T-cell (primary cell): ENCODE measurements at places on chromosomes 3 and 15.

DNA sequence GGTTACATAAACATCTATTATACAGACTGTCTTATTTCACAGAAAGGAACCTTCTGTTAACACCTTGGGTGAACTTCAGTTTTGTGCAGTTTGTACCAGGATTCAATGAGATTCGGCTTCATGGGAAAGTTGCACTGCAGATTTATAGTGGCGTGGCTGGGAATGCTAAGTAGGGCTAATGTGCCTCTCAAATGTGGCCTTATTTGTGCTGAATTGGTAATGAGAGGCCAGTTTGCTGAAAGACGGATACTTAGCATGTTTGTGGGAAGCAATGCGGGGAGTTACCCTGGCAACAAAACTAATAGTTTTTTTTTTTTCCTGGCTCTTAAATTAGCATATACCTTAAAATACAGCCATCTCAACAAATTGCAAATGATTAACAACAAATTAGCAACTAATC, 28.6 kb upstream of the CEMIP start:
- H3K27ac ChIP-seq: no peak overlapping the region
- no peak overlapping the region for H3K4me3 ChIP-seq
- H3K27me3 ChIP-seq: no peaks in the 10 kb centered on the region
- no peaks in the 10 kb centered on the region for H3K36me3 ChIP-seq

DNA sequence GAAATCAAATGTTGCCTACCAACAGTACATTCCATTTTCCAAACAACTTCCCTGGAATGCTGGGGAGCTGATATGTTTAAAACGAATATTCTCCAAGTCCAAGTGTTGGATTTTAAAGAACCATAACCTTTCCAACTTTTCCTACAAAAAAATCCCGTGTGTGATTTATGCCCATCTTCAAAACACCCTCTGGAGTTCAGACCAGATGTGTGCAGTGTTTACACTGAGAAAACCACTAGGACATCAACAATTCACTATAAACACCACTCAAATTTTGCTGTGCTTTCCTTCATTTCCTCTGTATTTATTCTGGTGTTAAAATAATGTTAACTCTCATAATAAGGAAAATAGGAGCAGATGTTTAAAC, 2.4 kb downstream of the VGLL4 start:
- DNase-seq: no peak
- peak overlapping the region; percentile 76 for H3K27ac ChIP-seq
- H3K27me3 ChIP-seq: no peaks in the 10 kb centered on the region
- H3K4me1 ChIP-seq: peaks cover 33% of the 10 kb centered on the region

- H3K4me1 ChIP-seq: peaks cover 7% of the 10 kb centered on the region
- H3K27ac ChIP-seq: no peak overlapping the region
- H3K27me3 ChIP-seq: no peaks in the 10 kb centered on the region
- no peak for DNase-seq
These were observed 882 bp downstream of the GXYLT2 start for GRCh38 chr3:72888546-72889309.

GRCh38 chr3:129121016-129121791, 400 bp downstream of the RAB43 start:
- peak; percentile 52 for DNase-seq
- H3K4me1 ChIP-seq: peaks cover 63% of the 10 kb centered on the region
- peak overlapping the region; percentile 98 for H3K4me3 ChIP-seq
- no peaks in the 10 kb centered on the region for H3K27me3 ChIP-seq

- H3K36me3 ChIP-seq: no peaks in the 10 kb centered on the region
- no peaks in the 10 kb centered on the region for H3K27me3 ChIP-seq
- H3K4me3 ChIP-seq: no peak overlapping the region
- peak; percentile 31 for DNase-seq
- no peak overlapping the region for H3K27ac ChIP-seq
These were observed 413.7 kb upstream of the TBL1XR1 start for GRCh38 chr3:177610686-177611633.

- no peak overlapping the region for H3K4me3 ChIP-seq
- peaks cover 16% of the 10 kb centered on the region for H3K36me3 ChIP-seq
- H3K4me1 ChIP-seq: no peaks in the 10 kb centered on the region
- no peak for DNase-seq
- no peak overlapping the region for H3K27ac ChIP-seq
These were observed 36.5 kb downstream of the GK5 start for GRCh38 chr3:142188846-142189245.

- no peak overlapping the region for H3K27ac ChIP-seq
- H3K4me1 ChIP-seq: no peaks in the 10 kb centered on the region
- H3K27me3 ChIP-seq: peaks cover 3% of the 10 kb centered on the region
These were observed 217.9 kb downstream of the SNRPN start for GRCh38 chr15:25172691-25173090.

GRCh38 chr3:71180524-71180923, 403.0 kb downstream of the FOXP1 start:
- no peak for DNase-seq
- H3K4me3 ChIP-seq: no peak overlapping the region
- H3K27me3 ChIP-seq: no peaks in the 10 kb centered on the region
- peaks cover 3% of the 10 kb centered on the region for H3K4me1 ChIP-seq
- H3K27ac ChIP-seq: no peak overlapping the region

GRCh38 chr3:29415482-29416223, 134.8 kb downstream of the RBMS3 start:
- DNase-seq: no peak
- no peaks in the 10 kb centered on the region for H3K4me1 ChIP-seq
- H3K4me3 ChIP-seq: no peak overlapping the region
- no peaks in the 10 kb centered on the region for H3K36me3 ChIP-seq
- no peak overlapping the region for H3K27ac ChIP-seq

- no peaks in the 10 kb centered on the region for H3K4me1 ChIP-seq
- no peak overlapping the region for H3K4me3 ChIP-seq
- peaks cover 3% of the 10 kb centered on the region for H3K27me3 ChIP-seq
- no peak overlapping the region for H3K27ac ChIP-seq
These were observed 28.3 kb downstream of the SPESP1 start for GRCh38 chr15:68958597-68958996.

DNA sequence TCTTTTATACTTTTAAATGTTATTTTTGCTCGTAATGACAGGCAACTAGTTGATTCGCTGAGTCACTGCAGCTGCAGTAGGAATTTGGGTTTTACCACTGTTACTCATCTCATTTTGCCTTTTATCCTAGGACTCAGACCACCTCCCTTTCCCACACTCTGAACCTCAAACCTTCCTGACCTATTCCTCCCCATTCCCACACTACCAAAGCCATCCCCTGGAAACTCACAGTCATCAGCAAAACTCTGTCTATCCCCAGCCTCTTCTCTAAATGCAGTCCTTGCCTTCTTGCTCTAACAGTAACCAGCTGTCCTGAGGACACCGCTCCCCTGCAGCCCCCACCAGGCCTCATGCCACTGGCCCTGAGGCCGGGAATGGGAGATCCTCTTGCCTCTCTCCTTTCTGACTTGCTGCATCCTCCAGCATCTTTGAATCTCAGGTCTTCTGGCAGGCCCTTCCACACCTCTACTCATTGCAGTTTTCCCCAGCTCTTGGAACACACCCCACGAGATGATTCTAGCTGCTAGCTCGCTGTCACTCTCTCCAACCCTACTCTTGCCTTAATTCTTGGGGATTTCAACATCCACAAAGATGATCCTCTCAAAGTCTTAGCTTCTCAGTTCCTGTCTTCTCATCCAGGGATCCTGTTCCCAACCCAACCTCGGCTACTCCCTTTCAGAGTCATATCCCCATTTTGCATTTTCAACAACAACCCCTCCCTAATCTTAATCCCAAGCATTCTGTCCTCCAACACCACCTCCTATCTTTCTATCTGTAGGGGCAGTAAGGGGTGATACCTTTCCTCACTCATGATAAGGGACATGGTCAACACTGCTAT, 55.9 kb upstream of the C3orf80 start:
- H3K4me1 ChIP-seq: no peaks in the 10 kb centered on the region
- no peak for DNase-seq
- H3K4me3 ChIP-seq: no peak overlapping the region
- H3K27me3 ChIP-seq: no peaks in the 10 kb centered on the region
- no peaks in the 10 kb centered on the region for H3K36me3 ChIP-seq

GRCh38 chr3:5086708-5087107, 35.4 kb upstream of the ARL8B start:
- H3K4me1 ChIP-seq: no peaks in the 10 kb centered on the region
- H3K27me3 ChIP-seq: no peaks in the 10 kb centered on the region
- no peak overlapping the region for H3K27ac ChIP-seq
- DNase-seq: no peak
- no peak overlapping the region for H3K4me3 ChIP-seq

- no peak overlapping the region for H3K27ac ChIP-seq
- H3K36me3 ChIP-seq: no peaks in the 10 kb centered on the region
- peaks cover 31% of the 10 kb centered on the region for H3K27me3 ChIP-seq
- H3K4me3 ChIP-seq: no peak overlapping the region
These were observed 63.9 kb downstream of the ADCY5 start for GRCh38 chr3:123385001-123385401.

DNA sequence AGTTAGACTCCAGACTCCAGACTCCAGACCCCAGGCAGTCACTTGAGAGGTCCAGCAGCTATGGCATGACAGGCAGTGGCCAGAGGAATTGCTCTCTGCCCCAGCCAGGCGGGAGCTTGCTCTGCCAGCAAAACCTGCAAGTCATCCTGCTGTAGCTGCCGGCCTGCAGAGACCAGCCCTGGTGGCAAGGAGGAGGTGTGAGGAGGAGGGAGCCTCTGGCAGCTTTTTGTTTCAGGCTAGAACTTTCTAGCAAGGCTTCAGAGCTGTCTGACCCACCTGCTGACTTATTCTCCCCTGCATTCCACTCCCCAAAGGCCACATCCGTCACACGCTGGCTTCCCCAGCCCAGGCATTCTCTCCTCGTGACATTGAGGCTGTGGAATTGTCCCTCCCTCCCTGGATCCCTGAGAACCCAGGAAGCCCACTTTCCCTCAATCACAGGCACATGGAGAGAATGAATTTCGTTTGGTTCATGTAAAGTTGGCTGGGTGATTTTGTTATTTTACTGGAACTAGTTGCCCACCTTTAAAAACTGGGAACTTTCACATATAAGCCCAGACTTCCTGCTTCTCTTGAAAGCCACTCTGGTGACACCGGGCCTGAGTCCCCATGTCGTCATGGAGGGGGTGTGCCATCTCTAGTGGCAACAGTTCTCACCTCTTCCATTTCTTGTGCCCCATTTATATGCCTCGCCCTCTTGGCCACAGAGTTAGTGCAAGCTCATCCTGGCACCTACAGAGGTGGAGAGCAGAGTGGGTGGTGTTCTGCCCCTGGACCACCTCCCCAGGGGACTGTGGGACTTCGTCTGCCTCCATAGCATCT, 82.7 kb downstream of the ABHD5 start:
- H3K4me1 ChIP-seq: peaks cover 31% of the 10 kb centered on the region
- H3K4me3 ChIP-seq: no peak overlapping the region
- H3K27me3 ChIP-seq: peaks cover 8% of the 10 kb centered on the region
- DNase-seq: no peak

DNA sequence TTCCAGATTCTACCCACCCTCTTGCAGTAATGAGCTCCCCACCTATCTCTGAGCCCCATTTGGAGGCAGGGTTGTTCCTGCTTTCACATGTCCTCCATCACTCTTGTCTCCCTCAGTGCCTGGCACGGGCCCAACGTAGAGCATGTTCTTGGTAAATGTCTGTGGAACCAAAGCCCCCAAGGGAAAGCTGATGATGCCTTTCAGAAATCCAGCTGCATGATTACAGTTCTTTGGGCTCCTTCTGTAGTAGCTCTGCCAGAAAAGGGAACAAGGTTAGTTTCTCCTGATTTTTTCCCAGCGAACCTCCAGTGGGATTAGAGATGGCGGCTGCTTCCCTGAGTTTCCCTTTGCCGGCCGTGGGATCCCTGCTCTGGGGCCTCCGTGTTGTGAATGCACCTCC, 39.3 kb downstream of the CGNL1 start:
- H3K4me3 ChIP-seq: no peak overlapping the region
- no peaks in the 10 kb centered on the region for H3K27me3 ChIP-seq
- DNase-seq: no peak
- no peak overlapping the region for H3K27ac ChIP-seq
- no peaks in the 10 kb centered on the region for H3K36me3 ChIP-seq

- no peaks in the 10 kb centered on the region for H3K36me3 ChIP-seq
- no peaks in the 10 kb centered on the region for H3K4me1 ChIP-seq
- no peak overlapping the region for H3K4me3 ChIP-seq
- DNase-seq: no peak
- H3K27ac ChIP-seq: no peak overlapping the region
These were observed 30.0 kb downstream of the INSYN1 start for GRCh38 chr15:73723191-73723590.

GRCh38 chr15:101578443-101578894, 73.7 kb downstream of the TM2D3 start:
- no peak for DNase-seq
- no peaks in the 10 kb centered on the region for H3K4me1 ChIP-seq

DNA sequence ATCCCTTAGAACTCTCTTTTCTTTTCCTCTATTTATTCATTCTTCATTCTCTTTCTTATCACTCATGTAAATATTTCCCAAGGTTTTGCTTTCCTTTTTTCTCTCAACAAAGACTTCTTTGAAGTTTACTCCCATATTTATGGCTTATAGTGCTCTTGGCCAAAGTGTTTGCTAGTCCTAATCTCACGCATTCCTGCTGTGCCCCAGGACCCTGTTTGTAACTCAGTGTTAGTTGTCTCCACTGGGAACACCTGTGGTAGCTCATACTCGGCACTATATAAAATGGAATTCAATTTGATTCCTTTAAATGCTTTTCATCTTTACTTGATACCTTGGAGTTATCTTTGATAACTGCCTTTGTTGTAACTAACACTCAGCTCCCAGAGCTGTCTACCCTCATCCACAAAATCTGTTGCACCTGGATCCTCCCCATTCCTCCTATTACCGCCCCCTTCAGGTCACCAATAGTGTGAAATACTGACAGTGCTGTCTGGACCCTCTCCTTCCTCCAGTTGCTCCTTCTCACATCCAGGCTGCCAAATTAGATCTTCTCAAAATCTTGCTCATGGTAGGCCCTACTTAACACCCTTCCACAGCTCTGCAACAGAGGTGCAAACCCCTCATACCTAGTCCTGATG, 76.8 kb downstream of the TIGIT start:
- no peaks in the 10 kb centered on the region for H3K27me3 ChIP-seq
- H3K27ac ChIP-seq: no peak overlapping the region
- DNase-seq: no peak
- H3K36me3 ChIP-seq: peaks cover 4% of the 10 kb centered on the region
- H3K4me3 ChIP-seq: no peak overlapping the region
- no peaks in the 10 kb centered on the region for H3K4me1 ChIP-seq

DNA sequence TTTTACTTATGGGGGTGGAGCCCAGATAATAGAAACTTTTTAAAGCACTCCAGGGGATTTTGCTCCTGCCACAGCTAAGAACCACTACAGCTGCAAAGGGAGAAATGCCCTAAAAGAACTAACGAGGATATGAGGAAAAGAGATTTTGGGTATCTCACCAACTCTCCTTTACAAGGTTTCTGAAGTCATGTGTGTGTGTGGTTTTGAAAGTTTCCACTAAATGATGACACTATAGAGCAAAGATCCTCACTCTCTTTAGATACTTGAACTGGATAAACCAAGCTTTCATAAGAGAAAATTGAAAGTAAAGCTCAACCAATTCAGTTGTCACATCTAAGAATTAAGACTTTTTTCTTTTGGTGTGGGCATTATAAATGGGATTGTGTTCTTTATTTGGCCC, 455.3 kb upstream of the ALCAM start:
- no peaks in the 10 kb centered on the region for H3K27me3 ChIP-seq
- no peak overlapping the region for H3K4me3 ChIP-seq
- H3K27ac ChIP-seq: no peak overlapping the region
- no peaks in the 10 kb centered on the region for H3K36me3 ChIP-seq
- no peaks in the 10 kb centered on the region for H3K4me1 ChIP-seq

- H3K36me3 ChIP-seq: peaks cover 13% of the 10 kb centered on the region
- no peak for DNase-seq
- H3K4me1 ChIP-seq: peaks cover 9% of the 10 kb centered on the region
- H3K4me3 ChIP-seq: no peak overlapping the region
- no peak overlapping the region for H3K27ac ChIP-seq
- H3K27me3 ChIP-seq: no peaks in the 10 kb centered on the region
These were observed 17.4 kb downstream of the SH3BP5 start for GRCh38 chr3:15315003-15315402.

- peaks cover 4% of the 10 kb centered on the region for H3K27me3 ChIP-seq
- H3K4me3 ChIP-seq: no peak overlapping the region
- no peak for DNase-seq
- H3K36me3 ChIP-seq: no peaks in the 10 kb centered on the region
These were observed 169.1 kb upstream of the ZPLD1 start for GRCh38 chr3:102265720-102266119.
